ENCODE measurements at places on chromosomes 5 and 9. TPM values are rescaled to one million over a fixed set of nuclear protein-coding genes. Genes with fewer than 3 reads are reported as not detected.

Gene LIFR
- 4.4 TPM for total RNA-seq

Gene CBY3
- total RNA-seq: not detected

Gene GLRA1
- total RNA-seq: not detected

Gene BTNL8
- total RNA-seq: not detected

Gene PCDHGB2
- total RNA-seq: 0.26 TPM

Gene PCDHA1
- total RNA-seq: under 0.01 TPM

GRCh38 chr9:98391406-98391805, 136.0 kb upstream of the TBC1D2 start:
- peak; percentile 69 for DNase-seq

GRCh38 chr5:162410365-162410764, 342.8 kb downstream of the GABRG2 start:
- DNase-seq: no peak

GRCh38 chr9:72048850-72049249, 11.6 kb downstream of the C9orf57 start:
- DNase-seq: no peak

- DNase-seq: no peak
These were observed 14.9 kb downstream of the GAPT start for GRCh38 chr5:58505971-58506640.

DNA sequence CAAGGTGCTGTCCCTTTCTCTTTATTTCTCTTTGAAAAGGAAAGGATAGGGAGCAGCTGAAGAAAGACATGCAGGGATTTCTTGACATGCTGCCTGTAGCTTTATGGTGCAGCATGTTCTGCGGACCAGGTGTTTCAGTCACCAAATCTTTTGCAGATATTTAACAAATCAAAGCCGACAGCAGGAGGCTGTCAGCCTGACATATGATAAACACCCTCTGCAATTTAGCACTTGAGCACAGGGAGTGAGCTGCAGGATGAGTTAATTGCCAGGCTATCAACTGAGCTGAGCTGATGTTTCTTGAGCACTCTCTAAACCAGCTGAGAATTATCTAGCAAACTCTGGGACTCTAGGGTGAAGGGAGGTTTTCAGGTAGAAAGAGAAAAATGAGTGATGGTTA, 212.8 kb upstream of the ATP10B start:
- DNase-seq: no peak

DNA sequence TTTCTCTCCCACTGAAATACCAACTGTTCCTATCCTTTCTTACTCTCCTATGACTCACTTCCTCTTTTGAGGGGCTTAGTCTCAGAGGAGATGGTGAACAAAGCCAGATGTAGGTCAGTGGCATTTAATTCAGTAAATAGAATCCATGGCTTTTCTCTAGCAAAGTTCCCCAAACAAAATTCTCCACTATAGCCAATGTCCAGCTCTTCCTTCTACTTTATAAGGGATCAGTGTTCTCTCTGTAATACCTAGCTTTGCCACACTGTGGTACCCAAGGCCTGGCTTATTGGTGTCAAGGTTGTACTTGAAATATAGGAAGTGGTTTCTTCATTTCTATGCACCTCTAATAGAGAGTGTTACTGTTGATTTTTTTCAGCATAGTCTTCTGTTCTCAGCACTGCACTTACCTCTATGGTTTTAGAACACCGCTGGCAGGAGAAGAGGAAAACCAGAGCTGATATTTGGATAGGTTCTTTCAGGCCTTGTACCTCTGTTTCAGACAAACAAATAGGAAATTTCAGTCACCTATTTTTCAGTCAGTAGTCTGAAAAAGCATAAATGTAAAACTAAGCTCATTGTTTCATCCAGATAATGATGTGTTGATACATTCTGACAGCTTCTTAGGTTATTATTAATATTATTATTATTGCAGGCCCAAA, 40.6 kb upstream of the ITGA2 start:
- peak; percentile 81 for DNase-seq

DNA sequence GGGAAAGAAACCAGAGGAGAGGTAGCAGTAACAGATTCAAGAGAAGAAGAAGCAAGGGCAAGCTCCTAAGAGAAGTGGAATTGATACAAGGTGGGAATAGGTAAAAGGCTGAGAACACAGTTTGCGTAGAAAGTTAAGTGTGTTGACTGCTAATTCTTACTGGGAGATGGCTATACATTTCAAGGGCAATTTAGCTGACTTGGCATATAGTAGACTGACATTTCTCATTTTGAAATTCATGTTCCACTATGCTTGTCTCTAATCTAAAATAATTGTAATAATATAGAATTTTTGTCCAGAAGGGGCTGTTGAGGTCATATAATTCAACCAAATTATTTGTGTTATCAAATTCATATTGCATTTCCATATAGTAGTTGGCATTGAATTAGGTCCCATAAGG, 144.0 kb downstream of the ATG10 start:
- no peak for DNase-seq

- peak; percentile 25 for DNase-seq
These were observed 77.7 kb downstream of the DNAH5 start for GRCh38 chr5:13866792-13867191.

DNA sequence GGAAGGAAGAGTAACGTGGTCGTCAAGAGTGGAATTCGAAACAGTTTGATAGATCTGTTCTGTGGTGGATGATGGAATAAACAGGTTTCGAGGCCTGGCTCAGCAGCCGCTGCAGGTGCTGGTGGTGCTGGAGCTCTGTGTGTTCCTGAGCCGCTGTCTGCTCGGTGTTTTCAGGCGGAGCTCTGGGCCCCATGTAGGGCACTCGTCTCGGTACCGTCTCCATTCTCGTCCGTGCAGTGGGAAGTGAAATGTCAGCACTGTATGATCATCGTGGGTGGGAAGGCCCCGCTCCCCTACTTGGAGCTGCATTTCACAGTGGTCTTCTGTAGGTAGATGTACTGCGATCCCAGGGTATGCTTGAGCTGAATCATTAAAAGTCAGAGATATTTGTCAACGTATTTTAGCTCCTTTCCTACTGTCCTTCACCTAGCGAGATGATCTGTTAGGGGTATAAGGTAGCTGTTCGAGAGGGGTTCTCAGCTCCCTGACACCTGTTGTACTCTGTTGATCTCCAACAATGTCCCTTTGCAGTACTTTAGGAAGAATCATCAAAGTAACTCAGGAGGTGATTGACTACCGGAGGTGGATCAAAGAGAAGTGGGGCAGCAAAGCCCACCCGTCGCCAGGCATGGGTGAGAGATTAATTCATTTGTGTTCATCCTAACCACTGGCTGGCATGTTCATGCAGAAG, 35.9 kb downstream of the TENT4A start:
- DNase-seq: no peak

DNA sequence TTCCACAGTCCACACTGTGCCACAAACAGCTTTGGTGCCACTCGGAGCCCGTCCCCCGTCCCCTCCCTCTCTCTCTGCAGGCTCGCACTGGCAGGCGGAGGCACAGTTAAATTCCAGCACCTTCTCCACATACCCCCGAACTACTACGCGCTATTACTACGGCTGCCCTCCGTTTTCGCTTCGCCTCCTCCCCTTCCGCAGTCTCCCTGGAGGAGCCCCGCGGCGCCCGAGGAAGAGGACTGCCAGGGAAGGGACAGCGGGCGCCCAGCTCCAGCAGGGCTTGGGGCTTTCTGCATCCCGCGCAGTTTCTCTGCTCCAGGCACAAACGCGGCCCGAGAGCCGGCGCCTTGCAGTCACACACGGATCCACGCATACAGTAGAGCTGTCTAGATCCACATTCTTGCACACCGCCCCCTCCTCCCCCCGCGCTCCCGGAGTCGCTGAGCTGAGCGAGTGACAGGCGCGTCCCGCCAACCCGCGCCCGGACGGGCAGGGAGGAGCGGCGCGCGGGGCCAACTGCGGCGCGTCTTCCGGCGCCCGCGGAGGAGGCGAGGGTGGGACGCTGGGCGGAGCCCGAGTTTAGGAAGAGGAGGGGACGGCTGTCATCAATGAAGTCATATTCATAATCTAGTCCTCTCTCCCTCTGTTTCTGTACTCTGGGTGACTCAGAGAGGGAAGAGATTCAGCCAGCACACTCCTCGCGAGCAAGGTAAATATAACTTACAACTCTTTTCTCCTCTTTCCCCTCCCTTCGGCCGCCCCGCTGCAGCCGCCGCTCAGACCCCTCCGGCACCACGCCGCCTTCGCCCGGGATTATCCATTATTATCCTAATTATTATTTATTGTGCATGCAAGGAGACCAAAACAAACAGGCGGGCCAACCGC, at the start of gene SMARCA2:
Gene SMARCA2, plus strand, starts transcription at position 652 of the 885 bp plus-strand sequence. CDS start 13,676 bp downstream, outside the sequence.
- DNase-seq: peak; percentile 94

- DNase-seq: no peak
These were observed 21.3 kb downstream of the NIPAL4 start for GRCh38 chr5:157481265-157481664.

GRCh38 chr9:105399117-105399516, 48.7 kb upstream of the FSD1L start:
- DNase-seq: no peak

DNA sequence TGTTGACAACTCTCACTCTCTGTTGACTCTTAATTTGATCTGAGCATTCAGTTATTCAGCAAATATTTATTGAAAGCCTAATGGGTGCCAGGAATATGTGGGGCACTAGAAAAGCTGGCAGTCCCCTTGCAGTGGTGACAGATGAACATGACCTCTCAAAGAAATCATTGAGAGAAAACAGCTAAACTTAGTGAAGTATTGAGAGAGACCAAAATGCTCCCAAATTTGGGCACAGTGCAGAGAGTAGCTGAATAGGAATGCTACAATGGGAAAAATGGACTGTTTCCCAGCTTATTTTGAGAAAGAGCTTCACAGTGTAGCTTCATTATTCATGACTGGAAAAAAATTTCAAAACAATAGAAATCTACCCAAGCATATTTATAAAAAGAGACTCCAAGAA, 257.9 kb downstream of the SGCD start:
- no peak for DNase-seq

DNA sequence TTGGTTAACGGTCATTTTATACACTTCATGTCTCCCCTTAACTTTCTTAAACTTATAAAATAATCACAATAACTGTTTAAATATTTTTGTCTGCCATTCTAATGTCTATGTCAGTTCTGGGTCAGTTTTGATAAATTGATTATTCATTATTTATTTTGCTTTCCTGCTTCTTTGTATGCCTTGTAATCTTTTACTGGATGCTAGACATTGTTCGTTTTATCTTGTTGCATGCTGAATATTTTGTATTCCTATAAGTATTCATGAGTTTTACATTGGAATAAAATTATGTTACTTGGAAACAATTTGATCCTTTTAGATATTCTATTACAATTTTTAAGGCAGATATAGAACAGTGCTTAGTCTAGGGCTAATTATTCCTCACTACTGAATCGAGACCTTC, 952.0 kb downstream of the NR2F1-AS1 start:
- no peak for DNase-seq

GRCh38 chr9:72119853-72120252, 29.4 kb upstream of the GDA start:
- DNase-seq: no peak

DNA sequence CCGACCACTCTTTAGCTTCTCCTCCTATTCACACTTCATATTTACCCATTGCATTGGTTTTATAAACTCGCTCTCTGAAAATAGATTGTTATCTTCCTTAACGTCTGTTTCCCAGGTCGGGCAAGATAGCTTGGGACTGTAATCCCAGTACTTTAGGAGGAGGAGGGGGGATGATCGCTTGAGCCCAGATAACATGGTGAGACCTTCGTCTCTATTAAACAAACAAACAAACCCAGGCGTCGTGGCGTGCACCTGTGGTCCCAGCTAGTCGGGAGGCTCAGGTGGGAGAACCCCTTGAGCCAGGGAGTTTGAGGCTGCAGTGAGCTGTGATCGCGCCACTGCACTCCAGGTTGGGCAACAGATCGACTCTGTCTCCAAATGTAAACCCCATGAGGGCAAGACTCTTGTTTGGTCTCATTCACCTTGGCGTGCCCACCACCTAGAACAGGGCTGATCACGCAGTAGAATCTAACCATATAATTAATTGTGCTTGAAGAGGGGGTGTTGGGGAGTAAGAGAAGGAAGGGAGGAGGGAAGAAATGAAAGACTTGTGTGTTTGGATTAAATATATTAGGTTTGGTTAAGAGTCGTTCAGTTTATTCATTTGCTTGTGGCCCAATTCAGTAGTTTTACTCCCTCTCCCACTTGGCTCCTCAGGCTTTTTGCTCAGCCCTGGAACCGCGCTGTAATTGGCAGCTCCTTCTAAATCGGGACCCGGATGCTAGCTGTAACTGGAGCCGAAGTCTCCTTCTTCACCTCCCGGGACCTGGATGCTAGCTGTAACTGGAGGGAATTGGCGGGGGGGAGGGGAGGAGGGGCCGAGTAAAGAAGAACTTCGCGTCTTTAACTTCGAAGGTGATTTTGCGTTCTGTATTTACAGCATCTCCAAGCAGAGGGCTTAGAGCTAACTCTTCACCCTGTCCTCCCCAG, 24.9 kb downstream of the CDKN2A start:
- no peak for DNase-seq

DNA sequence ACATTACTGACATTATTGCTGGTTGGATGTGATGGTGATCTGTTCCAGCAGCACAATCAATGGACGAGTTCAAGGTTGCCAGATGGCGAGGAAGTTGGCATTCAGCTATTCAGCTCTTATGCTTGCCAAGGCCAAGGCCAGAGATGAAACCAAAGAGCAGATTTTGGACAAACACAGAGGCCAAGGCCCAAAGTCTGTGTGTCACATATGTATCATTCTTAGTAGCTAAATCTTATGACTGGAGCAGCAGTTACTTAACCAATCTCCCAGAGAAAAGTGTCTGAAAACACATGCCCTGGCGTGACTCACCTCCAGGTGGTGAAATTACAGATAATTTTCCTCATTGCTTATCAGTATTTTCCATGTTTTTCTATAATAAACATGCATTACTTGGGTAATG, 189.0 kb upstream of the EGFLAM start:
- peak; percentile 40 for DNase-seq

GRCh38 chr9:13284011-13284410, 4.5 kb upstream of the MPDZ start:
- no peak for DNase-seq

GRCh38 chr9:136629879-136630661, 32.6 kb upstream of the EGFL7 start:
- no peak for DNase-seq

GRCh38 chr5:131129306-131129705, 35.8 kb downstream of the HINT1 start:
- no peak for DNase-seq

DNA sequence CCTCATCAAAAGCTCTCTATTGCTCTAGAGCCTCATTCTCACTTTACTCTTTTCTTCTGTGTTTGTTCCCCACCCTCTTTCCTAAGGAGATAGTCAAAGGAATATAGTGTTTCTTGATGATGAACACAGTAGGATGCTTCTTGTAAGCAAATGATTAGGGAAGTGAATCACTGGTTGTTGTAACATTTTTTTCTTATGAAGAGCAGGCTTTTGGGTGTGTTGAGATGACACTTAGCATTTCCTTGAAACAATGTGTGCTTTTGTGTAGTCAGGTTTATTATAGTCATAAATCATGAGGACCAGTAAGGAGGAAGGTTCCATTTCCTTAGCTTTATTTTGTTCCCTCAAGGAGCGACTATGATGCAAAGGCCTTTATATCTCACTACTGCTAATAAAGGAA, 1991.3 kb upstream of the C9orf72 start:
- DNase-seq: peak; percentile 1

GRCh38 chr5:76099756-76100155, 16.6 kb downstream of the SV2C start:
- DNase-seq: no peak

- DNase-seq: no peak
These were observed 28.2 kb downstream of the COL15A1 start for GRCh38 chr9:98971915-98972223.
